Heart left ventricle (tissue), 16 donors: ENCODE measurements at places on chromosomes 11 and 22. TPM values are rescaled to one million over a fixed set of nuclear protein-coding genes. Genes with fewer than 3 reads are reported as not detected.

- no peak for DNase-seq
Observed at GRCh38 chr11:2721210-2721916, 21.6 kb upstream of the KCNQ1OT1 start.

Gene MMP3
- not detected for total RNA-seq

DNA sequence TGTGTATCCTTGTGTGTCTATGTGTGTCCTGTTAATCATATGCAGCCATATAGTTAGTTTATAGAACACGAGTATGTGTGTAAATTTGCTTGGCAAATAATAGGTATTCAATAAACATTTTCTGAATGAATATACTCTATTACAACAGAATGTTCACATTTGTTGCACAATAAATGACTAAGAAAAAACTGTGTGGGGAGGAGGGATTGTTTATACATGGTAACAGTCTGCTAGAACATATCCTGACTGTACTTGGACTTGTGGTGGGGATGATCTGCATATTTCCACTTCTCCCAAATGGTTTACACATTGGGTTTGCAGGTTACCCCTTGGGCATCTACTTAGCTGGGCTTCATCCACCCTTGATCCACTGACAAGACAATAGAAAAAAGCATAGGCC is 194.6 kb downstream of the INSC start:
- DNase-seq: no peak

Gene CLDN5
- total RNA-seq: 19.3 TPM

GRCh38 chr11:763549-764321 is 13.6 kb downstream of the GATD1 start:
- no peak for DNase-seq

GRCh38 chr22:38776086-38776485 is 17.9 kb downstream of the DNAL4 start:
- no peak for DNase-seq
